Activated CD4-positive, alpha-beta T cell treated with anti-CD3 and anti-CD28 coated beads for 36 hours (primary cell): ENCODE measurements at places on chromosomes 2 and 18.

DNA sequence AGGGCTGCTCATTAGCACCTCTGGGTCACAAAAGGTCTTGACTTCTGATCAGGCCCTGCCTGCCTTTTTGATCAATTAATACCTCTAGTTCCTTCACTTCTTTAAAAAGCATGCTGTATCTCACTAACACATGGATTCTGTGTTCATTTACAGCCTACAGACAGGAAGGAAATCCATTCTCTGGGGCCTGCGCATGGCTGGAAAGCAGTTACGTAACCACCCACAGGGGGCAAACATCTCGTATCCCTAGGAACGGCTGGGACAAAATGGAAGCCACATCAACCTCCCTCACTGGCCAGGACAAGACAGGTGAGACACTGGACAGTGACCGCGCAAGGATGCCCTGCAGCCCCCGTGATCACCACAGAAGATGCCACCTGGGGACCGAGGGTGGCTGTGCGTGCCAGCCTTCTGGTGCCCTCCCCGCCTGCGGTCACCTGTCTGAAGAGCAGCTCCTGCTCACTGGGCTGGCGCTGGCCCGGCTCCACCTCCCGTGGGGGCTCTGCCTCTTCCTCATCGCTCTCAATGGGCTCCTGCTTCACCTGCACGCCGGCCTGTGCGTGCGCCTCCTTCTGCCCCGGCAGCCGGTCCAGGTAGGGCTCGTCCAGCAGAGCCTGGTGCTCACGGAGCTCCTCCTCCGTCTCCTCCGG is 266.9 kb downstream of the TWIST2 start:
- no peak for DNase-seq

GRCh38 chr2:242056785-242057184 is 187.3 kb downstream of the RTP5 start:
- no peak for DNase-seq

DNA sequence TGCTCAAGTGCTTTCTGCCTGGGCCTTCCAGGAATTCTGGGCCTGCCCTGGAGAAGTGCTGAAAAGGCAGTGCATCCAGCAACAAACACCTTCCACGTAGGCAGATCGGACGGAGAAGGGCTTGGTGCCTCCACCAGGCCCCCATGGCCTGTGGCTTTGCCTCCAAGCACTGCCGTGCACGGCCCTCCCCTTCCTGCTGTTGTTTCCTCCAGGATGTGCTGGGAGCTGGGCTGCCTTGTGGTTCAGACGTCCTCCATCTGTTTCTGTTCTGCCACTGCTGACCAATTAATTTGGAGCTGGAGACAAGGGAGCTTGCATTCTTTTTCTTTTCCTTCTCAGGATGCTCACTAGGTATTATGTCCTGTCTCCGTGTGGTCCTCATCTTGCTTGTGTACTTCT is 197.0 kb downstream of the HRH4 start:
- no peak for DNase-seq

- no peak for DNase-seq
Observed at GRCh38 chr18:54873884-54874255, 45.6 kb downstream of the RAB27B start.

- no peak for DNase-seq
Observed at GRCh38 chr2:147469471-147469870, 375.4 kb upstream of the ACVR2A start.

- DNase-seq: no peak
Observed at GRCh38 chr2:33531549-33532059, 55.2 kb downstream of the RASGRP3 start.

- DNase-seq: no peak
Observed at GRCh38 chr2:241109210-241110088, 7.4 kb upstream of the MTERF4 start.

GRCh38 chr2:181367906-181368435 is 89.2 kb upstream of the ITGA4 start:
- no peak for DNase-seq
